ENCODE measurements at places on chromosomes 3 and 15.

- no peak for DNase-seq
Observed at GRCh38 chr3:115280506-115280905, 133.4 kb upstream of the ZBTB20 start.

DNA sequence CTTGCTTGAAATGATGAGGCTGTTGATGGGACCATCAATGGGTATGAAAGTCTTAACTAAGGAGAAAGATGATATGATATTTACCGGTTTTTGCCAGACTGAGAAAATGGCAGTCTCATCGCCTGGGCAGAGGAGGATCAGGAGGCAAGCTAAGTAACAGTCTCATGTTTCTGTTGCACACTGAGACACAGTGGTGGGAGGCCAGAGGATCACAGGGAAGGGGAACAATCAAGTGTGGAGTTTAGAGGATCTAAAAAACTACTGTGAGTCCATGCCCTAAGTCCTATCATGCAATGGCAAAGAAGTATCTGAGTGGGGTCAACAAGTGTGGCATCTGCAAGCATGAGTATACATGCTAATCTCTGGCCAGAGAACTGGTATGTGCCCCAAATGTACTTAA, 62.2 kb downstream of the SUMF1 start:
- DNase-seq, result no peak

GRCh38 chr15:51267703-51268083, 70.7 kb downstream of the CYP19A1 start:
- DNase-seq, result no peak

- no peak for DNase-seq
Observed at GRCh38 chr3:187540847-187541246, 129.3 kb downstream of the SST start.

DNA sequence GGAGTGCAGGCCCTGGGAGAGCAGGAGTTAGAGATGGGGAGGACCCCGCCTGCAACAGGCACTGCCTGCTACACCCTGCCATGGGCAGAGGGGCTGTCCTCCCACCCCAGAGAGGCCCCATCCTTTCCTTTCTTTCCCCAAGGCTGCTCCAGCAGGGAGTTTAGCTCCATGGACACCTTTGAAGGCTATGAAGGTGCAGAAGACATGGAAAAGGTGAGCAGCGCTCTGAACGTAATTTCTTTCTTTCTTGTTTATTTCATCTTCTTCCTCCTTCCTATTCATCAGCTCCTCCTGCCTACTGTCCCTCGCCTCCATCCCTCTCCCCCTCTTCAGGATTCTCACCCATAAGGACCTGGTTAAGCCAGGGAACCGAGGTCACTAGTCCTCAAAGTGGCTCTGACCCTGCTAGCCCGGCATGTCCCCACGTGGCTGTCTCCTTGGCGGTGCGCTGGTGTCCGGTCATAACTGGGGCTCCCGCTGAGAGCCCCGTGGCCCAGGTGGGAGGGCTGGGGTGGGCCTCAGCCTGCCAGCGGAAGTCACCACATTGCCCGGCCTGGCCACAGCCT, 16.0 kb upstream of the ADIPOQ start:
- DNase-seq, result peak; percentile 54

- no peak for DNase-seq
Observed at GRCh38 chr3:126991366-126992200, 8.7 kb downstream of the PLXNA1 start.

- DNase-seq, result peak; percentile 55
Observed at GRCh38 chr3:179324270-179324754, 1.5 kb downstream of the ZNF639 start.

DNA sequence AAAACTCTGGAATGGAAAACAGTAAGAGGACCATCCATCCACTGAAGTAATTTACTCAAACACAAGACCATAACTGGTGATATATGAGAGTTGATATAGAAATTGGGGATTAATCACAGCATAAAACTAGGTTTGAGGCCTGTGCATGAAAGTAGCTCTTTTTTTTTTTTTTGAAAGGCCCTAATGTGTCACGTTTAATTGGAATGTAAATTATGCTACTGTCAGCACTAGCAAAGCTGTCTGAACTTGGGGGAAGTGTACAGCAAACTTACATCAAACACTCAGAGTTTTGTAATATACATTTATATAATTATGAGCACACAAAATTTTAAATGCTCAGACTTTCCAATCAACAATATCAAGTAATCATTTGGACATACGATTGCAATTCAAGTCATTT, 154.1 kb downstream of the GREM1 start:
- DNase-seq, result no peak

DNA sequence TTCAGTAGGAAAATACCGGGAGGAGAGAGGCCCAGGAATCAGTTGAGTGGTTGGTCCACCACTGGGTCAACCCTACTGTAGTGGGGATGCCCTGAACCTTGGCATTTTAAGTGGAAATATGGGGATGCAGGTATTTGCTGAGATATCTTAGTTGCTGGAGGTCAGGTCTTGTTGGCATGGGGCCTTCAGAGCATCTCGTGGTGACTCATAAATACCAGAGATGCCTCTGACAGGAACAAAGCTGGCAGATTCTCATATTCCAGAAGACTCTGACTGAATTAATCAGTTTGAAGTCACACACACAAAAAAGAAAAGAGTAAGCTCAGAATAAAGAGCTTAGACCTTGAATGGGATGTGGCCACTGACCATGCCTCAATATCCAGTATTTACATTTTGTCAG, 91.6 kb downstream of the CACNA2D3 start:
- DNase-seq, result no peak

DNA sequence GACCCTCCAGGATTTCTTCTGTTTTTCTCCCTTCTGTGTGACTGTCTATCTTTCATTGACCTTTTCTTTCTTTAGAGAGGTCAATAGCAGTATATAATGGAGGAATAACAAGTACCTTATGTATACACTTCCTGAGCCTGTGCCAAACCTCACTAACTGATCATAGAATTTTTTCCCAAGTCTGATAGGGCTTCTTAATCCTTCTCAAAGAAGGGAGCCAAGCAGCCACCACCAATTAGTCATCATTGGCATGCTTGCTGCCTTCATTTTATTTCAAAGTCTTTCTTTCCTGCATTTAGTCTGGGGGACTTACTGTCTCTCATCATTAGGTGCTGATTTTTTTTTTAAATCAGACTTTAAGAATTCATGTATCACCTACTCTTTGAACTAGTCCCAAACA, 327.0 kb downstream of the FEZF2 start:
- DNase-seq, result no peak

DNA sequence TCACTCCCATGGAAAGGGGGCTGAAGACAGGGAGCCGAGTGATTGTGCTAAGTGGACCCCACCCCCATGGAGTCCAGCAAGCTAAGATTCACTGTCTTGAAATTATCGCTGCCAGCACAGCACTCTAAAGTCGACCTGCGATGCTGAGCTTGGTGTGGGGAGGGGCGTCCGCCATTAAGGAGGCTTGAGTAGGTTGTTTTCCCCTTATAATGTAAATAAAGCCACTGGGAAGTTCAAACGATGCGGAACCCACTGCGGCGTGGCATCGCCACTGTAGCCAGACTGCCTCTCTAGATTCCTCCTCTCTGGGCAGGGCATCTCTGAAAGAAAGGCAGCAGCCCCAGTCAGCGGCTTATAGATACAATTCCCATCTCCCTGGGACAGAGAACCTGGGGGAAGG, 10.9 kb upstream of the SRGAP3 start:
- no peak for DNase-seq

DNA sequence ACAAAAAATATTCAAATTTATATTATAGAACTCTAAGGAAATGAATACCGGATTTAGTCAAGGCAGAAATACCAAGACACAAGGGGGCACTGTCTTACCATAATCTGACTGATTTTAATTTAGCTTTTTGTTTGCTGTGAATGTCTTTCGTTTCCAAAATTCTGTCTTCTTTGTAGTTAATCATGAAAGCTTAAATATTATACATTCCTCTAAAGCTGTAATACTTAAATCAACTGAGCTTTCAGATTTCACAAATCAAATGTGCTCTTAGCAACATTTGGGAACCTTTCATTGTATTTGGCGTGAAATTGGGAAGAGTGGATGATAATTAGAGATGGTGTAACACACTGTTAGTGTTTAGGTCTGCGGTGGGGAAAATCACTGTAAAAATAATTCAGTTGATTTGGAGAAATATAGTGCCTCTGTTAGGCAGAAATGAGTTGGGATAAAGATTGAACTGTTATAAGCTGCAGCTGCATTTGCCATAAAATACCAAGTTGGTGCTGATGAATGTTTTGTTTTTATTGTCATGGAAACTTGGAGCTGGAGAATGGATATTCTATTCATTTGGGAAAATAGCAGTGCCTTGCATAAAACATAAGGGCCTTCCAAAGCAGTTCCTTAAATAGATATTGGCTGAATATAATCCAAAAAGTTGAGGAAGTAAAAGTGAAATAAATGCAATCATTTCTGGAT, 228.2 kb downstream of the TCF12 start:
- DNase-seq, result peak; percentile 56

DNA sequence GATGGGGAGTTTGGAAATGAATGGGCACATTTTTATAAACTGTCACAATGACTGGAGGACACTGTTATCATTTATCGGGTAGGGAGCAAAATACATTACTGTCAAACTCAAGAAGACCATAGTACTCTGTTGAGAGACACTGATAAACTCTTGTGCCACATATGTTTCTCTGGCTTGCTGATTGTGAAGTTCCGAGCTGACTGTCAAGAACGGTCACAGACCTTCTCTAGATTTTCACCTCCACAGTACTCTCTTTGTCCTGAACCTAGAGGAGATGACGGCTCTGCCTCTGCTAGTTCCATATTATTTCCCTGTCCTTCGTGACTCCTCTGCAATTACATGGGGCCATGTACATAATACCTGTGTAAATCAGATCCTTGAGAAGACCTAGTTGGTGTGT, 451.9 kb downstream of the LPP start:
- DNase-seq, result peak; percentile 88

DNA sequence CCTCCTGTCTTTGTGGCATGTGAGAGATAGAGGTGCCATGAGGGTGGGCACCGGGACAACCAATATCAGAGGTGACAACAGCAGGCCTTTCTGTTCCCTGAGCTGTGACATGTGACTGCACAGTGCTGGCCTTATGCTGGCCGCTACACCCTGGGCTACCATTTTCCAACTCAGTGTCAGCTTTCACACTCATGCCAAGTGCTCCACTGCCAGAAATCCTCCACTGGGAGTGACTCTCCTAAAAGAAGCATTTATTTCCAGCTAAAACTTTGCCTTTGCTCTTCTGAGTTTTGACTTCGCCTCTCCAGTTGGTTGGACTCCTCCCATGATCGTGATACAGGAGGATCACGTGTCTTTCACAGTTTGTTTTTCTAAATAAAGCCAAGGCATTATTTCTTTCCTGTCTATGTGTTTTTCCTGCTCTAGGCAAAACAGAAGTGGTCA, 31.4 kb downstream of the CA12 start:
- DNase-seq, result no peak

GRCh38 chr15:70493787-70494516, 269.4 kb downstream of the UACA start:
- no peak for DNase-seq

DNA sequence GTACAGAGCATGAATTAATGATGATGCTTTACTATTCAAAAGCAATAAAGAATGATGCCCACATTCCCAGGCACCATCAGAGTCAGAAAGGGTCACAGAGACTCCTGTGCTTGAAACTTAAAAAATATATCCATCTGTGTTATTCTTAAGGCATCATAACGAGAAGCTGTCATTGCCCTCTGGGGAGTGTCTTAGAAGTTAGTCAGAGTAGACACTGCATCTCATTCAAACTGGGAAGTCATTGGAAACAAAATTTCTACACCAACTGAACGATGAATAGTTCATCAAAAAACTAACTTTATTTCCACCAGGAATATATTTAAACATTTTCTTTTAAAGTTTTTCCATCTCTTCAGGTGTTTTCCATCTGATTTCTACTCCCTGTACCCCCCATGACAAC, 122.9 kb downstream of the RFTN1 start:
- DNase-seq, result no peak

DNA sequence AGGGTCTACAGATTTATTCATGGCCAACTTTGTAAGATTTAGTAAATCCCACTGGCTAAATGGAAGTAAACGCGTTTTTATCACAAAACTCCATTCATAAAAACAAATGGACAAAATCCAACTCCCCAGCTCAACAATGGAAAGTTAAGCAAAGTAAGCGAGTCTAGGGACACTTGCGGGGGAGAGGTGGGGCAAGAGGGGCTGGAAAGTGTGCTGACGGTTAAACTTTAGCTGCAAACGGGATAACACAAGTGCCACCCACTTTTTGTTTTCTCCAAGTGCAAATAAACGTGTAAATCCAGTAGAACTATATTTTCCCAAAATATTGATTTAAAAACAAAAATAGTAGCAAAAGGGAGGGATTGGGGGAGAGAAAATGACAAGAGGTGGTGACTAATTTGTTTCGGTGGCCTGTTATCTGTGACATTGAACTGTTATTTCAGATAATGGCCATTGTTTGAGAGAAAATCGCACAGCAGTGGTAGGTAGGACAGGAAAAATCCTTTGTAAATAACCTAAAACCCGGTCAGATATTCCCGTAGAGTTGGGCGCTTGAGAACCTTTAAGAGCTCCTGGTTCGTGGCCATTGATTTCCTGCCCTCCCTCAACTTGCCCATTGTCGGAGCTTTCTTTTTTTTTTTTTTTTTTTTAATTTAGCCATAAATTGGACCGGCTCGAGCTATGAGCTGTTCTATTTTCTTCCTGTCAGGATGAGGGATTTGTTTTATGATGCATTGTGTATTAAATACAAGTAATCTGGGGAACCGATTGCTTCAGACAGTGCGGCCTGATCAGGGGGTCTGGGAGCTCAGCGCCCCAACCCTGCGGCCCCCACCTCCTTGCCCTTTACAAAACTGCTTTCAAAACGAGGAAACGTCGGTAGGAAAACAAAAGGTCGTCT, 514.8 kb downstream of the MECOM start:
- peak; percentile 37 for DNase-seq

- no peak for DNase-seq
Observed at GRCh38 chr3:56468184-56469106, at the start of gene ERC2. Gene ERC2, minus strand, starts transcription at chr3:56468467.

- no peak for DNase-seq
Observed at GRCh38 chr3:169389925-169390253, 273.6 kb downstream of the MECOM start.

DNA sequence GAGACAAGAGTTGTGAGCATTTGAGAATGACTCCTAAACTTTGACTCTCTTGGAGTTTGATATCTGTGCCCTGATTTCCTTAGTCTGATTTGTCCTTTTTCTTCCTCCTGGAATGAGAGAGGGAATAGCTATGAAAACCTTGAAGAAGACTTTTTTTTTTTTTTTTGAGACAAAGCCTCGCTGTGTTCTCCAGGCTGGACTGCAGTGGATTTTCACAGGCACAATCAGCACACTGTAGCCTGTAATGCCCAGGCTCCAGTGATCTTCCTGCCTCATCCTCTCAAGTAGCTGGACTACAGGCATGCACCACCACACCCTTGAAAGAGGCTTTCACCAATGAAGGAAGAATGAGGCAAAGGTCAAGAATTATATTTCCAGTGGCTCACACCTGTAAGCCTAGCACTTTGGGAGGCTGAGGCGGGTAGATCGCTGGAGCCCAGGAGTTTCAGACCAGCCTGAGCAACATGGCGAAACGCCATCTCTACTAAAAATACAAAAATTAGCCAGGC, 10.3 kb upstream of the ARGFX start:
- DNase-seq, result no peak

GRCh38 chr15:81096398-81096797, 37.7 kb upstream of the CFAP161 start:
- no peak for DNase-seq

- no peak for DNase-seq
Observed at GRCh38 chr3:147379651-147380050, 26.7 kb downstream of the ZIC4 start.

Data from erythroblast (primary cell).